Transverse colon (tissue), 4 donors: ENCODE measurements at places on chromosomes 16 and 17. TPM values are rescaled to one million over a fixed set of nuclear protein-coding genes. Genes with fewer than 3 reads are reported as not detected.
A peak's percentile ranks its signal among the peaks of the same experiment; 100 is the strongest.

The CORO1A gene
- 23.9 TPM for total RNA-seq

The CMTR2 gene
- total RNA-seq: 36.7 TPM

DNA sequence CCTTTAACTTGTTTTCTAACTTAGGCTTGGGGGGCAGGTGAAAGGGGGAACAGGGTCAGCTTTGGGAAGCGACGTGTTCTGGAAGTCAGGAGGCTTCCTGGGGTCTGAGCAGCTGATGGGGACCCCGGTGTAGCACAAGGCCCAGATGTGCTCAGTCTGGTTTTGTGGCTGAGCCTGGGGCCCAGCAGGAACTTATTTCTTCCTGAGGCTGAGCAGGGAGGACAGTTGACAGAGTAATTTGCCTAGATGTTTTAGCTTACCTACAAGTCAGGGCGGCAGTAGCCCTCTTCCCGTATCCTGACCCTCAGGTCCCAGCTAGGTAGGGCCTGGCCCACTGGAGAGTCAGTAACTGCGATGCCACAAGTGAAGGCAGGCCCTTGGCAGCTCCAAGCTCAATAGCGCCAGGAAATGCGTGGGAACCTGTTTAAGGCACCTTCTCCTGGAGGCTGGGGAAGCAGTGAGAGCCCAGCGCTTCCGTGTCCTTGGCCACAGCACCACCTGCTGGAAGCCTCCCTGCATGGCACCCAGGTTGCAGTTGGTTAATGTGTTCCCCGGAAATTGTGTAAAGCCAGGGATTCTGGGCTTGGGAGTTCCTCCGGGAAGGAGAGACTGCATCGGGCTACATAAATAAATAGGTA is 5.2 kb downstream of the CCR7 start:
- H3K4me3 ChIP-seq: no peak overlapping the region
- H3K4me1 ChIP-seq: peaks cover 23% of the 10 kb centered on the region
- DNase-seq: peak; percentile 94
- H3K27me3 ChIP-seq: no peaks in the 10 kb centered on the region

- H3K4me1 ChIP-seq: peaks cover 29% of the 10 kb centered on the region
- no peaks in the 10 kb centered on the region for H3K36me3 ChIP-seq
- no peaks in the 10 kb centered on the region for H3K27me3 ChIP-seq
- peak overlapping the region; percentile 92 for H3K27ac ChIP-seq
- DNase-seq: no peak
- peak overlapping the region; percentile 72 for H3K4me3 ChIP-seq
These were observed 698 bp downstream of the ACBD4 start for GRCh38 chr17:45135978-45136791.

The NME1 gene
- total RNA-seq: 8.7 TPM

- no peaks in the 10 kb centered on the region for H3K36me3 ChIP-seq
- no peak overlapping the region for H3K27ac ChIP-seq
- peak; percentile 4 for DNase-seq
- no peaks in the 10 kb centered on the region for H3K27me3 ChIP-seq
- H3K4me3 ChIP-seq: no peak overlapping the region
These were observed 27.2 kb upstream of the CEP20 start for GRCh38 chr16:15915555-15916081.

GRCh38 chr17:7014995-7015958 is 2.9 kb downstream of the RNASEK start:
- peak; percentile 49 for DNase-seq
- peak overlapping the region; percentile 96 for H3K27ac ChIP-seq
- no peaks in the 10 kb centered on the region for H3K27me3 ChIP-seq
- peaks cover 40% of the 10 kb centered on the region for H3K4me1 ChIP-seq
- H3K36me3 ChIP-seq: no peaks in the 10 kb centered on the region

GRCh38 chr16:31106509-31107464 is 1.4 kb upstream of the BCKDK start:
- peak overlapping the region; percentile 82 for H3K27ac ChIP-seq
- no peak overlapping the region for H3K4me3 ChIP-seq
- no peaks in the 10 kb centered on the region for H3K27me3 ChIP-seq
- DNase-seq: no peak
- no peaks in the 10 kb centered on the region for H3K36me3 ChIP-seq

DNA sequence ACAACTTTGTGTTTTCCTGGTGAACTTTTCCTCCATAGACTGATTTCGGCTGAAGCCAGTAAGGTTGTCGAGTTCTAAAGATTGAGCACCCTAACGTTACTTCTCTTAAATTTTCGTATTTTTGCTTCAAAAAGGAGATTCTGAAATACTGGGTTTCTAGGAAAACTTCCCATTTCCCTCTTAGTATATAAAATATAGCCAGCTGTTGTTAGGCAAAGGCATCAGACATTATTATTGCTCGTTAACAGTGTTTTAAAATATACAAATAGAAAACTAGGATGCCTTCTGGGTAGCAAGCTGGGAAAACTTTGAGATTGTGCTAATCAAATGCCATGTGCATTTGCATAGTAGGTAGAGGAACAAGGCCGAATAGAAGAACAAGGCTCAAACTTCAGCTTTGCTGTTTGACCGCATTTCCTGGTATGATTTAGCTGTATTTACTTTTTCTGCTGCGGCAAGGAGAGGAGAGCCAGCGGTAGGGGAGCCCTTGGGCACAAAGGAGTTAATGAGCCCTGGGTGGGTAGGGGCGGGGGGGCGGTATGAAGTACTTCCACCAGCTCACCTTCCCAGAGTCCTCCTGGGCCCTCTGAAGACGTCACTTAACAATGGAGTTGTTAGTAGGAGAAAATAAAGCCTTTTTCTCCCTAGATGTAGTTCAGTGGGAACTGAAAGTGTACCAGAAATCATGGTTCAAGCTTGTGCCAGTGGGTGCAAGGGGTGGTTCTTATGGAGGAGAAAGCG is 151.9 kb downstream of the MSI2 start:
- H3K27ac ChIP-seq: peak overlapping the region; percentile 60
- peaks cover 27% of the 10 kb centered on the region for H3K4me1 ChIP-seq
- DNase-seq: peak; percentile 42
- H3K27me3 ChIP-seq: no peaks in the 10 kb centered on the region
- no peak overlapping the region for H3K4me3 ChIP-seq

GRCh38 chr17:77299256-77300015 is 158.7 kb downstream of the SEC14L1 start:
- H3K4me3 ChIP-seq: no peak overlapping the region
- peak overlapping the region; percentile 29 for H3K27ac ChIP-seq
- no peaks in the 10 kb centered on the region for H3K36me3 ChIP-seq
- H3K4me1 ChIP-seq: peaks cover 19% of the 10 kb centered on the region

- H3K4me3 ChIP-seq: no peak overlapping the region
- DNase-seq: peak; percentile 83
- no peaks in the 10 kb centered on the region for H3K36me3 ChIP-seq
- peaks cover 7% of the 10 kb centered on the region for H3K4me1 ChIP-seq
These were observed 14.0 kb downstream of the FMNL1 start for GRCh38 chr17:45235416-45236281.

DNA sequence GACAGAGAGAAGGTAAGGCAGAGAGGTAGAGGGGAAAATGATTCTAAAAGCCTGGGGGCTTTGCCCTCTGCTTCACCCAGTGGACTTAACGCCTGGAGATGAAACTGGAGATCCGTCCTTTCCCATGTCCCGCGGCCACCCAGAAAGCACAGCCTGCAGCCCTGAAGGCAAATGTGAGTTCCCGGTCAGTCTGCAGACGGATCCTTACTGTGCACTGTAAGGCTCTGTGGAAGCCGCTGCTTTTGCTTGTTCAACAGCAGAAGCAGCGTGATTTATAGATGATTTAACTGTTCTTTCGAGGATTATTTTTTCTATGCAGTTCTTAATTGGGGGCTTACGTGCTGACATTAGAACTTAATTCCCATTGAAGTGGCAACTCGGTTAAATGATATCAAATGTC is 290.4 kb downstream of the FOXL1 start:
- peaks cover 6% of the 10 kb centered on the region for H3K27me3 ChIP-seq
- no peak for DNase-seq
- no peak overlapping the region for H3K27ac ChIP-seq
- no peaks in the 10 kb centered on the region for H3K36me3 ChIP-seq

- peaks cover 9% of the 10 kb centered on the region for H3K4me1 ChIP-seq
- peak overlapping the region; percentile 67 for H3K27ac ChIP-seq
- DNase-seq: no peak
- H3K36me3 ChIP-seq: no peaks in the 10 kb centered on the region
- no peak overlapping the region for H3K4me3 ChIP-seq
- no peaks in the 10 kb centered on the region for H3K27me3 ChIP-seq
These were observed 55.8 kb upstream of the MEAK7 start for GRCh38 chr16:84560269-84560668.

- H3K36me3 ChIP-seq: no peaks in the 10 kb centered on the region
- H3K27me3 ChIP-seq: peaks cover 16% of the 10 kb centered on the region
- DNase-seq: no peak
- H3K27ac ChIP-seq: no peak overlapping the region
- no peaks in the 10 kb centered on the region for H3K4me1 ChIP-seq
- H3K4me3 ChIP-seq: no peak overlapping the region
These were observed 73.7 kb downstream of the IRX3 start for GRCh38 chr16:54212893-54213292.

DNA sequence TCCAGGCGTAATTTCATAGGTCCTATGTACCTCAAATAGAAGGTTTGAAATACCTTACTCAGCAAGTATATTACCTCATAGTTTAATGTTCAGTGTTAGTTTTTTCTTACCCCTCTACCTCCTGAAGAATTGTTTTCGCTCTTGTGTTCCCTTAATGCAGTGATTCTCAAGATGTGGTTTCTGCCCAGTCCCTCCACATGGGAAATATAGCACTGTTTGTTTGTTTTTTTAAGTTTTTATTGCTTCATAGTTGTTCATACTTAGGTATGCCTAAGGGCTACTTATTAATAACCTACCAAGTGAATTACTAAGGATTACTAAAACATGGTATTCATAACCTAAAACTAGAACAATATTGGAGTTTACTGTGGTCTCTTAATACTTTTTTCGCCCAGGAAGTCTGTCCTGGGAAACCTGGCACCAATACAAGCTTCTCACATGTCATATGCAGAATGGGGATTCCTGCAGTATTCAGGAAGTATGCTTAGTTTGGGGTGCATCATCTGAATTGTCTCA is 5.0 kb downstream of the RSPRY1 start:
- H3K27me3 ChIP-seq: no peaks in the 10 kb centered on the region
- no peak for DNase-seq
- H3K27ac ChIP-seq: peak overlapping the region; percentile 19
- H3K4me3 ChIP-seq: no peak overlapping the region
- H3K4me1 ChIP-seq: peaks cover 25% of the 10 kb centered on the region
- H3K36me3 ChIP-seq: no peaks in the 10 kb centered on the region

DNA sequence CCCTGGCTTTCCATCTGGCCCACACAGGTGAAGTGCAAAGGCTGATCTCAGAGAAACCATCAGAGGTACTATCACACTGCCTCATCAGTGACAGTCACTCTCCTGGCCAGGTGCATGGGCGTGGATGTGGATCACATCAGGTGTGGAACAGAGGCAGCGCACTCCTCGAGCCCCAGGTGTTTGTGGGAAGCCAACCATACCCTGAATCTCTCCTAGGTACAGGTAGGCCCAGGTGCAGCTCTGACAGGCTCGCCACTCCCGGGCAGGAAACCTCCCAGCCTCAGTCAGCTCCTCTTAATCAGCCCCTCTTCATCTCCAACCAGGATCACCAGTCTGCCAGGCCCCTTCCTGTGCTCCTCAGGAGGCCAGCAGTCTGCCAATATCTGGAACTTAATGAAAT is 31.7 kb downstream of the TLE7 start:
- peaks cover 8% of the 10 kb centered on the region for H3K4me1 ChIP-seq
- DNase-seq: no peak
- H3K27ac ChIP-seq: no peak overlapping the region
- no peaks in the 10 kb centered on the region for H3K36me3 ChIP-seq
- H3K27me3 ChIP-seq: peaks cover 8% of the 10 kb centered on the region
- no peak overlapping the region for H3K4me3 ChIP-seq

The REXO5 gene
- total RNA-seq: 17.5 TPM

GRCh38 chr17:66582373-66583111 is 252.4 kb upstream of the CACNG5 start:
- no peak overlapping the region for H3K4me3 ChIP-seq
- H3K36me3 ChIP-seq: no peaks in the 10 kb centered on the region

GRCh38 chr16:4696905-4697847 is 3.8 kb downstream of the NUDT16L1 start:
- no peak overlapping the region for H3K4me3 ChIP-seq
- no peak overlapping the region for H3K27ac ChIP-seq
- no peaks in the 10 kb centered on the region for H3K36me3 ChIP-seq
- DNase-seq: no peak

GRCh38 chr17:909642-910323 is 69.8 kb downstream of the NXN start:
- no peaks in the 10 kb centered on the region for H3K27me3 ChIP-seq
- H3K4me3 ChIP-seq: no peak overlapping the region
- DNase-seq: no peak
- peaks cover 14% of the 10 kb centered on the region for H3K4me1 ChIP-seq
- no peaks in the 10 kb centered on the region for H3K36me3 ChIP-seq
- peak overlapping the region; percentile 19 for H3K27ac ChIP-seq

The TMEM94 gene
- total RNA-seq: 145 TPM

The SLC6A2 gene
- 0.32 TPM for total RNA-seq

- H3K27me3 ChIP-seq: no peaks in the 10 kb centered on the region
- H3K36me3 ChIP-seq: no peaks in the 10 kb centered on the region
These were observed 205.6 kb downstream of the GRIN2A start for GRCh38 chr16:9976601-9977000.

- H3K27me3 ChIP-seq: no peaks in the 10 kb centered on the region
- DNase-seq: no peak
- no peak overlapping the region for H3K27ac ChIP-seq
- H3K36me3 ChIP-seq: no peaks in the 10 kb centered on the region
These were observed 314.3 kb downstream of the SOX9 start for GRCh38 chr17:72434991-72435618.

The TPSAB1 gene
- 33.7 TPM for total RNA-seq

GRCh38 chr16:21162661-21163151 is 4.2 kb downstream of the LDAF1 start:
- H3K27ac ChIP-seq: peak overlapping the region; percentile 92
- no peaks in the 10 kb centered on the region for H3K36me3 ChIP-seq
- DNase-seq: no peak
- H3K4me1 ChIP-seq: peaks cover 34% of the 10 kb centered on the region

DNA sequence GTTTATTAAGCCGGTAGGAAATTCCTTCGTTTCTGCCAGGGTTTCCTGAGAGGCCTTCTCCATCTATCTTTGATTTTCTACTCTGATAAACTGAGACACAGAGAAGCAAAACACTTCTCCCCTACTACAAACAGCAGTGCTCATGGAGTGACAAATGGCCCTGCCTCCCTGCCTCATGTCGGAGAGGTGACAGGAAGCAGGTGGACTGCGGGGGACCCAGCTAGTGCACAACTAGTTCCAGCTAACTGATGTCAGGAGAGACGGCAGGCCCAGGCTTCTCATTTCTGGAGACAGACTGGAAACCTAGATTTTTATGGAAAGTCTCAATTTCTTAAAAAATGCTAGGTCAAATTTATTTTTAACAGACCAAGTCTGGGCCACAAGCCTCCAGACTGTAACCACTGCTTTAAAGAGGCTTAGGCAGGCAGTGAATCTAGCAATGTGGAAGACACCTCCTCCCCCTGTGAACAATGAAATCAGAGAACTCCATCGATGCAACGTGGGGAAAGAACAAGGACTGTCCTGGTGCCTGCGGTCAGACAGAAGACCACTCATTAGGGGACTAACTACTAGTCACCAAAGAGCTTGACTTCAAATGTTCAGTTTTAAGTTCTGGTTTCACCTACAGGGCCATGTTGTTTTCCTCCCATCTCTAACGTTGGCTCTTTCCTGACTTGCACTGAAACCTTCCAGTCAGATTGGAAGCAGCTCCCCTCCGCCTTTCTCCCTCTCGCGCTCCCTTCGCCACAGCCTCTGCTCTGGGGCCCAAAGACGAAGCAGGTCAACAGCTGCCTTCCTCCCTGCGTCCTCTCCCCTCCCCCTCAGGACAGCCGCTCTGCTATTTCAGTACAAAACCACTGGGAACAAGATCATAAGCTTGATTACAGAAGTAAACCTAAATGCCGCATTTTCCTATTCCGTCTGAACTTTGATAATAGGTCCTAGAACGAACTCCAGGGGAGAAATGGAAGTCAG is 17.6 kb downstream of the GTF3C1 start:
- no peaks in the 10 kb centered on the region for H3K27me3 ChIP-seq
- no peak for DNase-seq
- peaks cover 42% of the 10 kb centered on the region for H3K36me3 ChIP-seq
- H3K4me3 ChIP-seq: no peak overlapping the region
